ENCODE measurements at places on chromosomes 12 and 14. TPM values are rescaled to one million over a fixed set of nuclear protein-coding genes. Genes with fewer than 3 reads are reported as not detected.

Gene PRKD1
- total RNA-seq, result not detected

DNA sequence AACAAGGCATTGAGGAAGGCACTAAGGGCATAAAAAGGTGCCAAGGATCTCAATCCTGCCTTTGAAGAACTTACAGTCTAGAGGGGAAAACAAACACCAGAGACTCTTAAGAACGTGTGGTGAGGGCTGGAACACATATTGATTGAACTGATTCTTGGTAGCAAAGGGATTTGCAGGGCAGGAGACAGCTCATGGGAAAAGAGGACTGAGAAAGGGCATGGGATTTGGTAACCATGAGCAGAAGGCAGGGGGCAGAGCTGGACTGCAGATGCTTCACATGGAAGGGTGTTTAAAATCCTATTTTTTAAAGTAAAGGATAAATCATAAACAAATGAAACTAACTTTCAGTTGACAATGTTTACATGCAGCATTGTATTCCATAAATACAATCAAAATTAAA, 203.1 kb downstream of the ITPR2 start:
- no peak for DNase-seq

- no peak for DNase-seq
Measured at GRCh38 chr12:115423546-115423987, 739.6 kb upstream of the TBX3 start.

Gene ARHGAP9
- total RNA-seq, result 154 TPM

GRCh38 chr12:128318341-128318740, 51.4 kb downstream of the TMEM132C start:
- no peak for DNase-seq

- no peak for DNase-seq
Measured at GRCh38 chr14:53249059-53249458, 95.9 kb upstream of the DDHD1 start.

DNA sequence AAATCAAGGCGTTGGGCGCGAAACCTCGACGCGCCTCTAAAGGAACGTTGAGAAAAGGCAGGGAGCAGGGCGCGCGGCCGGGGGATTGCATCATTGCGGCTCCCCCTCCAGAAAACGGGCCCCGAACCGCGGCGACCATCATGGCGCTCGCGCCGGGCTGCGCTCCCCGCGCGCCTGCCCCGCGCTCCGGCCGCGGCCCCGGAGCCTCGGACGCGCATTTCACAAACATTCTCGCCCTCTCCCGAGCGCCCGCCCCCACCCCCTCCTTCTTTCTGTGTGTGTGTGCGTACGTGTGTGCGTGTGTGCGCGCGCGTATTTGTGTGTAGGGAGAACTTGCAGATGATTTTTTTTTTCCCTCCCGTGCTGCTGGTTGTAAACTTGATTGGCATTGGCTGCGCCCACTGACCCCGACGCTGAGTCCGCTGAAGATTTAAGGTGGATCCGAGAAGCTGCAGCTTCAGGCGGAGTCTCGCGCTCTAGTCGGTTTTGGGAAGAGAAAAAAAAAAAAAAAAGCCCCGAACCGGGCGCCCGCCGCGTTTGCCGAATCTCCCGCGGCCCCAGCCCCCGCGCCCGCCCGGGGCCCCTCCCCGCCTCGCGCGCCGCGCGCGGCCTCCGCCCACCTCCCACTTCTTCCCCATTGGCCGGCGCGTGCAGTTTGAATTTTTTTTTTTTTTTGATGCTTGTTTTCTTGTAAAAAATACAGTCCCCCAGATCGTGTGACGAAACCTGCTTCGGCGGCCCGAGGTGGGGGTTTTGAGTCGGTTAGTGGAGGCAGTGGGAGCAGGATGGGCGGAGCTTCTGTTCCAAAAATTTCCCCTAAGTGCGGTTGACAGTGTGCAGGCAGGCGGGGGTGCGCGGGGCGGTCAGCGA, 8.2 kb downstream of the CDKN1B start:
- peak; percentile 93 for DNase-seq

Measured in activated naive CD8-positive, alpha-beta T cell treated with anti-CD3 and anti-CD28 coated beads for 36 hours (primary cell).